ENCODE measurements at places on chromosomes 7 and 10. TPM values are rescaled to one million over a fixed set of nuclear protein-coding genes. Genes with fewer than 3 reads are reported as not detected.

- peak; percentile 32 for DNase-seq
Measured at GRCh38 chr10:103660364-103661197, 167.1 kb downstream of the NEURL1 start.

DNA sequence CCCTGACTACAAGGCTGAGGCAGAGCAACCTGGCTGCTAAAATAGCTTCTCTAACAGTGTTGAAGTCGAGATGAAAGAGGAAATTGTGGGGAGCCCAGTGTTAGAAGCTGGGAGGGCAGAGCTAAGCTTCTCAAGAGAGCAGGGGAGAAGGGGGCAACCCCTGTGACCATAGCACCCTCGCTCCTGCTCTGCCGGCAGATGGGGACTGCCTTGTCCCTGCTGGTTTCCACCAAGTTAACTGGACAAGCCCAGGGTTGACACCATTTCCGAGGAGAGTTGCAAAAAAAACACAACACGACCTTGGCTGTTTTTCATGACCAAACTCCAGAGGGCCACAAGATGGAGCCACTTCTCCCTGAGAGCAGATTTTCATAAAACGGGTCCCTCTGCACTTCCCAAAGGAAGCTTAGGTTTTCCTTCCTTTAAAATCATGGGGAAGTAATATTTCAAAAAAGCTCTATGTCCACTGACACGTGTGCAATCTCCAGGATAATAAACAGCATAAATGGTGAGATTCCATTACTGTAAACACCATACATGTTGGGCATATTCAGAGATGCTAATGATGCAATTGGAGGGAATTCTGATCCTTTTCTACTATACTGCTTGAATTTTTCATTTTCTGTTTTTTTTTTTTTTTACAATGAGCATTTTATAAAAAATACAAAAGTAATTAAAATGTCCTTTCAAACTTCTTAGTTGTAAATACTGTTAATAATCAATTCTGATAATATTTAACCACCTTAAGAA is 140.4 kb downstream of the PIP4K2A start:
- peak; percentile 57 for DNase-seq

DNA sequence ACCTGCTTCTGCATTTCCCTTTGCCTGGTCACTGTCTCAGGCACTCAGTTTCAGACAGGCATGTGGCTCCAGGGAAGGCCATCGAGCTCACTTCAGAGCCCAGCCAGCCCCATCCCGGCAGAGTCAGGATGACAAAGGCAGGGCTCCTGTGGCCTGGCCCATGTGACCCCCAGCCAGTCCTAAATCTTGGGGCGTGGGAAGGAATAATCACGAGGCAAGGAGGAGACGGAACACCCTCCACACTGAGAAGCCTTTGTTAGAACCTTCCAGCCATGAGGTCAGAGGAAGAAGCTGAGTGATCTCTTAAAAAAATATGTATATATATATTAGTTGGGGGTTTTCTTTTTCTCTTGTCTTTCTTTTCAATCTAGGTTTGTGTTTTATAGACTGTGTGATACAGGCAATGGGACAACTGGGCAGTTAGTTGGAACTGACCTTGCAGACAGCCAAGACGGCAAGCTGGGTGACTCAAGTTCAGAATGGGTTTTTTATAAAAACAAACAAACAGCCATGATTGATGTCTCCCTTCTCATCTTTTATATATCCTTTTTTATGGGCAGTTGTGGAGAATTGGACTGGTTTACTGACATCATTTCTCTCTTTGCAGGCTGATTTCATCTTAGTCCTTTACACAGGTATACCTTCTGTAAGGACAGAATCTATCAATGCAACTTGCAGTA is 60.8 kb downstream of the CHN2 start:
- no peak for DNase-seq

- no peak for DNase-seq
Measured at GRCh38 chr10:73522263-73522662, 26.4 kb upstream of the PPP3CB start.

DNA sequence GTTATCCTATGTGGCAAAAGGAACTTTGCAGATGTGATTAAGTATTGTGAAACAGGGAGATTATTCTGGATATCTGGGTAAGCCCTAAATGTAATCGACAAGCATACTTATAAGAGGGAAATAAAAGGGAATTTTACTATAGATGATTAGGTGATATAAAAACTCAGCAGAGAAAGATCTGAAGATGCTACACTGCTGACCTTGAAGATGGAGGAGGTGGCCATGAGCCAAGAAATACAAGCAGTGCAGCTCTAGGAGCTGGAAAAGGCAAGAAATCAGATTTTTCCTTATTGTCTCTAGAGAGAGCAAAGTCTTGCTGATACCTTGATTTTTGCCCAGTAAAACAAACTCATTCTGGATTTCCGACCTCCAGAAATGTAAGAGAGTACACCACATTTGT is 67.7 kb downstream of the BRAF start:
- no peak for DNase-seq

Gene SLC26A4
- total RNA-seq = 1.1 TPM

GRCh38 chr10:132036153-132036886 is 29.4 kb upstream of the JAKMIP3 start:
- DNase-seq = no peak

DNA sequence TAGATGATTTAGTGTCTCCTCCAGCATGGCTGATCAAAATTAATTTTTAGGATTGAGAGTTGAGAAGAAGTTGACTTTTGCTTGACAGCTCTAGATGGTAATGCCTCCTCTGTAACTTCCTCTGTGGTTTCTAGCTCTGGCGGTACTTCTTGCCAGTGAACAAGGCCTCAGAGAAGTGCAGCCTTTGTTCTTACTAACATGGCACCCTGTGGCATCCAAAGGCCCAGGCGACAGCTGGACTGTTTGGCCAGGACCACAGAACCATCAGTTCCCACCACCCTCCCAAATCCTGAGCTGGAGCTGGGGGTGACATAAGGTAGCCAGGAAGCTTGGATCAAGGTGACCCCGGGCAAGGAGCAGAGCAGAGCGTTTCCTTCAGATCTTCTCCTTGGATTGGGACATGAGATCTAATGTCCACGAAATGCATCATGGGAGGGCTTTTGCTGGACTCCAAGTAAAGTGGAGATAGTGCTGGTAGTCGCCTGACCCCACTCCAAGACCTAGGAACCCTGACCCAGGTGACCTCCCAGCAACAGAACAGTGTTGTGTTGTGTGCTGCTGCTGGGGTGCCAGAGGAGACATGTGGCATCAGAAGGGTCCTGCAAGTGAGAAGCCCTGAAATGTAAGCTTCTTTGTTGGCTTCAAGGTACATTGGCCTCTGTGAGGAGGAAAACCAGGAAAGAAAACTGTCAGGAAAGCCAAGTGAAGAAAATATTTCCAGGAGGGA is 41.8 kb downstream of the APBB1IP start:
- DNase-seq = peak; percentile 74

Gene AEBP1
- 15.7 TPM for total RNA-seq

Gene ACHE
- total RNA-seq = not detected

DNA sequence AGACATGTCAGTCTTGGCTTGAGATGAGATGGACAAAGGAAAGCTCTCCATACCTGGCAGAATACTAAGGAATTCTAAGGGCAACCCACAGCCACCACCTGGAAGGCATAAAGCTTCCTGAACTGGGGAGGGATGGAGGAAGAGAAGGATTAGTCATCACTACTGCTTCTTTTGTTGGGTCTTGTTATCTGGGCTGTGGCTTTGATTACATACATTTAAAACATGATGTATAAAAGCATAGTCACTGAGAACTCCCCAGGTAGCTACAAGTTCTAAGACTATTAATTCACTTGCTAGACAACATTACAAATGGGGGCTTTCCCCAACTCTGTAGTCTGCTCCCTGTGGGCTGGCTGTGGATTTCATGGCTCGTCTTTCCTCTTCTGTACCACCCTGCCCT is 58.2 kb downstream of the RBM33 start:
- no peak for DNase-seq

GRCh38 chr7:70135656-70136055 is 537.4 kb downstream of the AUTS2 start:
- DNase-seq = no peak

Gene CDK6
- total RNA-seq = 159 TPM

DNA sequence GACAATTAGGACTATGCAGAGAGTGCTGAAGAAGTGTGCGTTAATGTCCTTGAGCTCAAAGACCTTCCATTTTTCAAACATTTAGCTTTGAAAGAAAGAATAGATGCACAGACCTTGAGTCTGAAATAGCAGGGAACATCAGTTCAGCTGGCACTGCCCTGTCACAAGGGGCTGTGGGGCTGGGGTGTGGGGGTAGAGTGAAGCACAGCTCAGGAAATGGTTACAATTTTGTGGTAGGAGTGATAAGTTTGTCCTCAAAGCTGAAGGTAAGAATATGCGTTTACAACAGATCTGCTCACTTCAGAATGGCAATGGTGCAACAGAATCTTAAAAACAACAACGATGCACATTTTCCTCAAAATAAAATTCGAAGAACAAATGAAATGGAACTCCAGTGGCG is 33.6 kb downstream of the SMKR1 start:
- peak; percentile 27 for DNase-seq

- no peak for DNase-seq
Measured at GRCh38 chr10:92074126-92074887, 150.7 kb downstream of the BTAF1 start.

Gene ANKRD61
- 0.29 TPM for total RNA-seq

DNA sequence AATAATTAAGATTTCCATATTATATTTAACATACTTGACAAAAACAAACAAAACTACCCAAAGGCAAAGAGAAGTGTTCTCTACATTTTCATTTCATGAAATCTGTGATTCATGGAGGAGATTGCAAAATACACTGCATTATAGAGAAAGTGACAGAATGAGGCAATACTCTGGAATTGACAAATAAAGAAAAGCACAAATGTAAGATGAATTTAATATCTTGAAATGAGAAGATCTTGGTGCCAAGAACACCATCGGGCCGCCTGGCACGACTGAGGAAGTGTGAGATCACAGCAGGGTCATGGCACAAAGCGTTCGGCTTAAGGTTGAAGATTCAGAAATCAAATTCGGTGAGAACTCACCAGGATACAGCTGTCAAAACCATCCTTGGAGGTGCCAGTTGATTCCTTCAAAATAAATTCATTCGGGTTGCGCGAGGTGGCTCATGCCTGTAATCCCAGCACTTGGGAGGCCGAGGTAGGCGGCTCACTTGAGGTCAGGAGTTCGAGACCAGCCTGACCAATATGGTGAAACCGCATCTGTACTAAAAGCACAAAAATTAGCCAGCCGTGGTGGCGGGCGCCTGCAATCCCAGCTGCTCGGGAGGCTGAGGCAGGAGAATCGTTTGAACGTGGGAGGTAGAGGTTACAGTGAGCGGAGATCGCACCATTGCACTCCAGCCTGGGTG is 174.0 kb upstream of the PFKP start:
- no peak for DNase-seq

DNA sequence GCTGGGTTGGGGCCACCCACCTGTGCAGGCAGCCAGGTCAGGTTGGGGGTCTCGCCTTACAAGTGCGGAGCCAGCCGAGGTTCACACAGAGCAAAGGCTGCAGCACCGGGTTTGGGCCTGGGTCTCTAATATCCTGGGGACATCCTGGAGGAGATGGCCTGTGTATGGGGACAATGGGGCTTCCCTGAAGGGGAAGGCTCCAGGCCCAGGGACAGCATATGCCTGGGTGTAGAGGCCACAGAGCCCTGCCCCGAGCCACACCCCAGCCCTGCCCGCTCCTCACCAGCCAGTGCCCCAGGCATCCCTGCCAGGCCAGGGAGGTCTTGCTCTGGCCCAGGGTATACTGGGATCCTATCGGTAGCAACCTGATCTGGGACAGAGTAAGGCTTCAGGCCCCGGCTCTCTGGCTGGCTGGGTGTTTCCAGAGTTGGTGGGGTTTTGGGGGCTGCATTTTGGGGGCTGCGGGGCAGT is 9.1 kb downstream of the TTYH3 start:
- no peak for DNase-seq

DNA sequence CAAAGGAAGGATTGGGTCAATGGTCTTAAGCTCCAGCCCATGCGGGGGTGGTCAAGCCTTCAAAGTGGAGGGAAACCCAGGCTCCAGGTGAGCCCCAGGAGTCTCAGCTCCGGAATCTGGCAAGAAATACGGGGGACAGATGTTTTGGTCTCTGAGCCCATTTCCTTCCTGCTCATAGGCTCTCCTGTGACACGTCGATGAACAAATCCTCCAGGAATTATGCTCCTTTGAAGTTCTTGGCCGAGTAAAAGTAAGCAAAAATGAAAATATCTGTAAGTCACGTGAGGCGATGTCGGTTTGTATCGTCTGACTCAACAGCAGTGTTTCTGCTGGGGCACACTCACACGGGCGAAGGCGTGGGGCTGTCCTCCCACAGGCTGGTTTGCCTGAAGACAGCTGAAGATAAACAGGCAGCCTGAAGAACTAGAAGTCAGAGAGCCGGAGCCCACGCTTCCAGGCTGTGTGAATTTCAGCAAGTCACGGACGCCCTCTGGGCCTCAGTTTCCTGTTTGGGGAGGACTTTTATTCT is 52.6 kb upstream of the SMNDC1 start:
- DNase-seq = no peak

- no peak for DNase-seq
Measured at GRCh38 chr7:155212301-155213015, 85.2 kb upstream of the INSIG1 start.

Gene PAXIP1
- total RNA-seq = 33.2 TPM

- DNase-seq = no peak
Measured at GRCh38 chr10:122264436-122264835, 6.7 kb upstream of the BTBD16 start.

GRCh38 chr10:89520706-89521105 is 14.7 kb downstream of the SLC16A12 start:
- DNase-seq = no peak

- DNase-seq = no peak
Measured at GRCh38 chr10:128110339-128110738, 15.9 kb downstream of the MKI67 start.

Gene ATG9B
- total RNA-seq = 6.8 TPM

- DNase-seq = no peak
Measured at GRCh38 chr7:1457059-1457948, 2.0 kb downstream of the MICALL2 start.

Gene CCL26
- not detected for total RNA-seq
